Amygdala (tissue), 56 donors: ENCODE measurements at places on chromosomes 4 and X.

- DNase-seq, result no peak
These were observed at the start of gene RBM47 for GRCh38 chr4:40629401-40630334. Gene RBM47, minus strand, starts transcription at chr4:40629864. Its CDS starts 190,971 bp downstream, at chr4:40438893.

DNA sequence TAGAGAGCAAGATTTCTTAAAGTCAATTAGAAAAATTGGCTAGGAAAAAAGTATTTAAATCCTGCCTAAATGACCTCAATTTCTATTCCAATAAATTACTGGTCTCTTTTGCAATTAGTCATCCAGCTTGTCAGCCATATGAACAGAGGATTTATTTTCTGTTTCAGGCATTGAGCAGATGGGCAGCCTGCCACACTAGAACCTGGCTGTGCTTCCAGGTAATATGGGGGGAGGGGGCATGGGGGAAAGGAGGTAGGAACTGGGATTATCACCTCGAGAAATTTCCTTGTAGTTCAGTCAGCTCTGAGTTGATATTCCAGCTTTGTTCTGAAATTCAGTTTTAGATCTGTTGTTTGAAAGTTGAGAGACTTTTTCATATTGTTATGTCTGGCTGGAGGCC, 206.3 kb upstream of the LCORL start:
- no peak for DNase-seq

GRCh38 chr4:186845137-186845842, 121.6 kb upstream of the FAT1 start:
- no peak for DNase-seq

- DNase-seq, result no peak
These were observed 7.5 kb downstream of the CD99 start for GRCh38 chrX:2698604-2699003.

DNA sequence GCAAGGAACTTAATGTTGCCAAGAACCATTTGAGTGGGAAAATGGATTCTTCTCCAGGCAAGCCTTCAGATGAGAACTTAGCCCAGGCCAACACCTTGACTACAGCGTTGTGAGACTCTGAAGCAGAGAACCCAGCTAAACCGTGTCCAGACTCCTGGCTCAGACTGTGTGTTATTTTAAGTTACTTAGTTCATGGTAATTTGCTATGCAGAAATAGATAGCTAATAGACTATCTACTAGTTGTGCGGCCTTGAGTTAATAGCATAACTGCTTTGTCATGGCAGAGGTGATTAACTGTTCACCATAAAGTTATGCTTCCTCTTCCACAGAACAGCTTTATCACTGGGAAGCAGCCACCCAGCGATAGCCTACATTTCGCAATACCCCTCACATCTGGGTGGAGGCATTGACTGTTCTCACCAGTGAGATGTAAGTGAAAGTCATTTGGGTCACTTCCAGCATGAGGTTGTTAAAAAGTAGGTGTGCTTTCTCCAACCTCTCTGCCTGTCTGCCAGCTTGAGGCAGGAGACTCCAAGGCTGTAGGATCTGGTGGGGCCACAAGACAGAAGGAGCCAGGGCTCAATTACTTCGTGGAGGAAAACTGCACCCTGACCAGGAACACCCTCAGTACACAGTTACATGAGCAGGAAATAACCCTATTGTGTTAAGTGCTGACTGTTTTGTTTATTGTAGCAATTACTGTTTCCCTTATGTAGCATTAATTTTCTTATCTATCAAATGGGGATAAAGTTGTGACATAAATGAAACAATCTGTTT, 94.2 kb downstream of the GPAT3 start:
- DNase-seq, result no peak

GRCh38 chr4:99052902-99053301, 35.7 kb downstream of the ADH5 start:
- no peak for DNase-seq

DNA sequence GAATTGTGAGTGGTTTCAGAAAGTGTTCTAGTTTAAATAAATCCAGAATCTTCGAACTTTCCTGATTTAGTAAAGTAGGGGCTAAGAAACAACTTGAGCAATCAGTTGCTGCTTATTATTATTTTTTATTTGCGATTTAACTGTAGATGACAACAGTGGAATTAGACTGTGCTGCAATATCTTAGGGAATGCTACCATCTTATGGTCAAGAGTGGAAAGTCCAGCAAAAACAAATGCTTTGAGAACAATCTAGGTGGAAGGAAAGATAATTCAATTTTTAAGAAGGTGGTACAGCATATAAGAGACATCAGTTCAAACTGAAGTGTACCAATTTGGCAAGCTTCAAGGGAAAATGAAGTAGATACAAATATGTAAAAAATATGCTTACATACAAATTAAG, 73.3 kb downstream of the CYLC1 start:
- DNase-seq, result no peak

GRCh38 chr4:128322311-128322710, 34.7 kb upstream of the PGRMC2 start:
- DNase-seq, result no peak

DNA sequence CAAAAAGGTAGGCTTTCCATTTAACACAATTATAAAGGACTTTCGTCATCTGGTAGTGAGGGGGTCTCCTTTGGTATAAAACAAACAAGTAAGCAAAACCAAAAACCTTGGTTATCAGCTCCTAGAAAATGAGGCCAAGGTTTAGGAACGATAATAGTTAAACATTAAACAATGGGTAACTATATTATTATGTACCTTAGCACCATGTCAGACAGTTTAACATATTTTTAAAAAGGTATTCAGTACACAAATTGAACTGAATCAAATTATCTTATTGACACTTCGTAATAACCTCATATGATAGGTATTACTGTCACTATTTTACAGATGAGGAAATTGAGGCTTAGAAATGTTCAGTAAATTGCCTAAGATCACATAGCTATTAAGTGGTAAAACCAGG, 32.1 kb upstream of the RAB9B start:
- DNase-seq, result no peak

GRCh38 chr4:55125763-55126541, 557 bp upstream of the KDR start:
- DNase-seq, result no peak

GRCh38 chr4:156559346-156559745, 412.3 kb downstream of the PDGFC start:
- DNase-seq, result no peak

DNA sequence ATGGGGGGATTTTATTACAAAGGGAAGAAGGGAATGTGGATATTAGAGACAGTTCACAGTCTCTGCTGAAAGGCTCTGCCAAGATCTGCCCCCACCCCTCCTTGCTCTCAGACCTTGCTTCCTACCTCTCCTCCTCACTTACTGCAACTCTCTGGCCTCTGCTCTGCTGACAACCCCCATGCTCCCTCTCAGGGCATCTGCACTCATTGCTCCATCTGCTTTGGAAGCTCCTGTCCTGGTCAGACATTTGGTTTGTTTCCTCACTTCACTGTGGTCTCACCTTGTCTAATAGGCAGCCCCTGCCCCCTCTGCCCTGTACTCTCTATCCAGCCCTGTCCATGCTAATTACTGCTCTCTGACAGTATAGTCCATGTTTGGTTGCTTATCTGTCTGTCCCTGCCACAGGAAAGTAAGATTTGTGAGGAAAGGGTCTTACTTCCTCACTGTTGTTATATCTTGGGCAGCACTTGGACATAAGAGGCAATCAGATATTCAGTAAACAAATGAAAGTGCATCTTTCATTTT, 189.3 kb downstream of the PTTG2 start:
- DNase-seq, result no peak

DNA sequence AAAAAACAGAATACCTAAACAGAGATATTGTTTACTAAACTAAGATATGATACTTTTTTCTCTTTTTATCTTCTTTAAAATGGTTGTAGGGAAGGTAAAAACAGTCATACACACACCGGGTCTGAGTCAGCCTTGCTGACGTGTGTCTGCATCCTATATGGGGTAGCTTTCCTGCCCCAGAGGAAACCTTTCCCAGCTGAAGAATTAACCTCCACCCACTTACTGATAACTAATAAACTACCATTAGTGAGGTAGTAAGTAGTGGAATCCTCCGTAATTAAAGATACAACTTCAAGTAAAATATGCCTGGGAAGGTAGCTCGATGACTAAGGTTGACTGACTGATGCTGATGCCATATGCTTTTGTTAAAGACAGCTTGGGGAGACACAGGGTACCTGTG, 312.2 kb downstream of the DCTD start:
- no peak for DNase-seq

DNA sequence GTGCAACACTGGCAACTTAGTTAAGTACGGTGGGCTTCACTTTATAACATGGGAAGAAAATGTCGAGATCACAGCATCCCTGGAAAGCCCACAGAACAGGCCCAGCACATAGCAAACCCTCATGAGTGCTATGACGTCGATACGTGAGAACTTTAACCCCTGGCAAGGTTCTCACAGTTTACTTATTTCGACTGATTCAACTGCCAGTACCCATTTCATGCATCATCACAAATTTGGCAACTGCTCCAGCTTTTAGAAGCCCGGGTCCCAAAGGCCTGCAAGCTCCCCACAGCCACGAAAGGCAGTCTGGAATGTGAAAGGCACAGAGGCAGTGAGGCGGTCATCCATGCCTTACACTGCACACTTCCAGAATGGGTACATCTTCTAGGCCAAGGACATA, 41.2 kb downstream of the RELL1 start:
- no peak for DNase-seq

DNA sequence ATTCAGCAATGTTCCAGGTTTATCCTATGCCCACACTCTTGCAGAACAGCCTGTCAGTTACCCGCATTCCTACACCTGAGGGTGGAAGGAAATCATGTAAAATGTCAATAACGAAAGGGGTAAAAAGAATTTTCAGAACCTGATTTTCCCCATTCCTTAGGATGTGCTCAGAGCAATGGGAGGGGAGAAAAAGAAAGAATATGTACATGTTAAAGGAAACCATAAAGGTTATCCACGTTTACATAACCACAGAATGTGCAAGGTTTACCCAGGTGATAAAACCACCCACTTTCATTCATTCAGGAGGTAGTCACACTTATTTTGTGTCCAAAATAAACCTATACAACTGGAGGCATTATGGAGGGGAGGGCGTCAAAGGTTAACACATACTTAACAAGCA, 335.5 kb downstream of the ZNF674 start:
- DNase-seq, result no peak

- no peak for DNase-seq
These were observed 809.3 kb downstream of the C4orf33 start for GRCh38 chr4:129905256-129905655.

GRCh38 chr4:20403290-20403689, 151.6 kb downstream of the SLIT2 start:
- no peak for DNase-seq

DNA sequence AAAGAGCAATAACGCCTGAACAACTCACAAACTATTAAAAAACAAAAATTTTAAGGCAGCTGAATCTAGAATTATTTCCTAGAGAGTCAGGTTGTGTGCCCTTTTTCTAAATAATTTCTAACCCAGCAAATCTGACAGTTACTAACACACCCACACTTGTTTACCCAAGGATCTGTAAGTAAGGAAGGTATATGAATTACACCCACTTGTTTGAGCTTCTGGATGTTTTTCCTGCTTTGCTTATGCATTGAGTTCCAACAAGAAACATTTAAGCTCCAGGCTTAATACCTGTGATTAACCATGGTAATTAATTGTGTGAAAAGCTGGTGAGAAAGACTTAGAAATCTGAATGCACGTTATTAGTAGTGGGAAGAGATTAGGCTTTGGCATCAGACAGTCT, 1.5 kb downstream of the NIPAL1 start:
- no peak for DNase-seq

GRCh38 chr4:1021386-1022050, 10.1 kb downstream of the FGFRL1 start:
- no peak for DNase-seq

GRCh38 chr4:10123227-10124101, 6.9 kb upstream of the WDR1 start:
- no peak for DNase-seq

DNA sequence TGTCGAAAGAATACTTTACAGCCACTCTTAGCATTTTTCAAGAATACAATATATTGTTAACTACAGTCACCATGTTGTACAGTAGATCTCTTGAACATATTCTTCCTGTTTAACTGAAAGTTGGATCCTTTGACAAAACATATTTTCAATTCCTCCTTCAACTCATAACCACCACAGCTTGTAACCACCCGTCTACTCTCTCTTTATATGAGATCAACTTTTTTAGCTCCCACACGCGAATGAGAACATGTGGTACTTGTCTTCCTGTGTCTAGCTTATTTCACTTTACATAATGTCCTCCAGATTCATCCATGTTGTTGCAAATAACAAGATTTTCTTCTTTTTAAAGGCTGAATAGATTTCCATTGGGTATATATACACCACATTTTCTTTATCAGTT, 338.3 kb upstream of the IGFBP7 start:
- DNase-seq, result no peak

DNA sequence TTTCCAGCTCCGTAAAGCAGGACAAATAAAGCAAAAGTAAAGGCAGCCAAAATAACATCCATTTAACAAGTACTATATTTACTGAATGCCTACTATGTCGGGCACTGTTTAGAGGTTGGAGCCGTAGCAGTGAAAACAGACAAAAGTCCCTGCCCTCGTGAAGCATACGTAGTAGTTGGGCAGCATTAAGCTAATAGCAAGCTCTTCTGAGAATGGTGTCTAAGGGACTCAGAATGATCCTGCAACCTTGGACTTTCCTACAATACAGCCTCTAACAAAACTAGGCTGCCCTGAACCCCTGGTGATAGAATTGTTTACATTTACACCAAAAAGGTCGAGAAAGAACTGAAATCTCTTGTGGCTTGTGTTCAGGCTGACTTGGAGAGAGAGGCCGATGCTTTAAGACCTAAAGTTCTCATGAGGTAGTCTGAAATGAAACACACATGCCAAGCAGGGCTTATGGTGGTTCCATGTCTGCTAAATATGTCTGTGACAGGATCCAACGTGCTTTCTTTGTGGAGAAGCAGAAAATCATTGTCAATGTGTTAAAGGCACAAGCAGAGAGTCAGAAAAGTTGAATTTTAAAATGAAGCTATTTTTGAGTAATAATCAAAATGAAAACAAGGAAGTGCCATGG, 898 bp upstream of the PDGFC start:
- DNase-seq, result no peak

DNA sequence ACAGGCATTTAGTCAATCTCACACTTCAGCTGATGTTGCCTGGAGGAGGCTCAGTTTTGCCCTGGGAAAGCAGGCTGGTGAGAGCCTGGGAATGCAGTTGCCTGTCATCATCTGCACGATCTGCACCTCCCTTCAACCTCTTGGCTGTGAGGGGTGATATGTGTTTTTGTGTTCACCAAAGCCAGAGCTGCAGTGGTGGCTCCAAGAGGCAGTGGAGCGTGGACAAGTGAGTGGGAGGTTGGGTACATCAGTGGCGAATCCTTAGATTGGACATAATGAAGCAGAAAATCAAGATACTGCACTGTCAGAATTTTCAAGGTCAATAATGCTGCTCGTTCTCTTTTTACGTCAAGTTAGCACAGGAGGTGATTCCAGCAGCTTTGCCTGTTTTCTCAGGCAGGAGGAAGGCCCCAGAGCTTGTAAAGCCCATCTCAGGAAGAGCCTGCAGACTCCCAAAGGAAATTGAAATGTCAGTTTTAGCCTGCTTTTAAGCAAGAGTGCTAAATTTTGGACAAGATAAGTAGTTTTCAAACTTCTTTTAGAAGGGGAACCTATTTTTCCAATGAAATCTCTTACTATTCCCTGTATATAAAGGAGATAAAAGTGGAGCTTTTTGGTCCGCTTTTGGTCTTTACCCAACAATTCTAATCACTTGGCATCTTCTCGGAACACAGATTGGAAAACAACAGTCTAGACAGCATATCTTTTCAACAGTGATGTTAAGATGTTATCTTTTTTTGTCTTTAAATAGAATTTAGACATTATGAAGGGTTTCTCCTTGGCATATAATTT, 92.8 kb downstream of the FRAS1 start:
- no peak for DNase-seq
